COR-L47 (cell line): ENCODE measurements at places on chromosomes 16 and 17.

DNA sequence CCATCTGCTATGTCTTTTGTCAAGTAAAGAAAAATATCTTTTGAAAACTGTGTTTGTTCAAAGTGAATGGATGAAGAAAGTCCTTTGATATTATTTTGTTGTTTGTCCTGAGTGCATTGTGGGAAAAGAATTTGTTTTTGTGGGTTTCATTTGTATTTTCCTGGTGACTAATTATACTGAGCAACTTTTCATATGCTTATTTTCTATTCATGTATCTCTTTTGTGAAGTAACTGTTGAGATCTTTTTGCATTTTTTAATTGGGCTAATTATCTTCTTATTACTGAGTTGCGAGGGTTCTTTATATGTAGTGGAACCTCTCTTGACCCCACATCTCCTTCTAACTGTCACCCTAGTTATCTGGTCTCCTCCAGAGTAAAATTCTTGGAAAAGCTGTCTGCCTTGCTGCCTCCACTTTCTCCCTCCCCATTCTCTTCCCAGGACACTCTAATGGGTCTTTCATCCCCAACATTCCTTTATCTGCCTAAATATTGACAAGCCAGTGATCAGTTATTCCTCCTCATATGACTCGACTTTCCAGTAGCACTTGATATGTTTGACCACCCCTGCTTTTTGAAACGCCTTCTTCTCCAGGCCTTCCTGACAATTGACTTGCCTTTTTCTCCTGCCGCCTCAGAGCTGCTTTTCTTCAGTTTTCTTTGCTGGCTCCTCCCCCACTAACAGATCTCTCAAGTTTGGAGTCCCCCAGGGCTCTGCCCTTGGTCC is 117.6 kb upstream of the HAS3 start:
- no peak for DNase-seq

GRCh38 chr16:48361012-48361411 is 24.2 kb downstream of the SIAH1 start:
- no peak for DNase-seq

- DNase-seq: no peak
These were observed 91.8 kb downstream of the FOXL1 start for GRCh38 chr16:86669937-86670749.

GRCh38 chr17:13562271-13562800 is 39.4 kb downstream of the HS3ST3A1 start:
- no peak for DNase-seq

GRCh38 chr17:15963670-15964110 is 18.8 kb downstream of the ADORA2B start:
- DNase-seq: no peak

DNA sequence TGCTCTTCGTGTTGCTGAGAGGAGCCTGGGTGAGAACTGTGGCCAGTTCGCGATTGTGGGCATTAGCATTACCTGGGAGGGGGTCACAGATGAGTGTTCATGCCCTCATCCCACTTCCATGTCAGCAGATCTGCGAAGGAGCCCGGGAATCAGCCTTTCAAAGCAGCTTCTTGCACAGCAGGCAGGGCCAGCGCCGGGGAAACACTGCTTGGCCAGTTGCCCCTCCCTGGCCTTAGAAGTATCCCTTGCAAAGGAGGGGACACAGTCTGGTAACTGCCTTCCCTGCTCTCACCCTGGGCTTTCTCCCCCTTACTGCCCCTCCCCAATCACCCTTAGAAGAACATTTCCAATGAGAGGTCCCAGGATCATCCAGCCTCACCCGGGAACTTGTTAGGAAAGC is 42.8 kb upstream of the FOXF1 start:
- no peak for DNase-seq

GRCh38 chr16:57578521-57579360 is 36.3 kb downstream of the ADGRG5 start:
- no peak for DNase-seq

- no peak for DNase-seq
These were observed 5.7 kb downstream of the LLGL1 start for GRCh38 chr17:18231164-18231563.

DNA sequence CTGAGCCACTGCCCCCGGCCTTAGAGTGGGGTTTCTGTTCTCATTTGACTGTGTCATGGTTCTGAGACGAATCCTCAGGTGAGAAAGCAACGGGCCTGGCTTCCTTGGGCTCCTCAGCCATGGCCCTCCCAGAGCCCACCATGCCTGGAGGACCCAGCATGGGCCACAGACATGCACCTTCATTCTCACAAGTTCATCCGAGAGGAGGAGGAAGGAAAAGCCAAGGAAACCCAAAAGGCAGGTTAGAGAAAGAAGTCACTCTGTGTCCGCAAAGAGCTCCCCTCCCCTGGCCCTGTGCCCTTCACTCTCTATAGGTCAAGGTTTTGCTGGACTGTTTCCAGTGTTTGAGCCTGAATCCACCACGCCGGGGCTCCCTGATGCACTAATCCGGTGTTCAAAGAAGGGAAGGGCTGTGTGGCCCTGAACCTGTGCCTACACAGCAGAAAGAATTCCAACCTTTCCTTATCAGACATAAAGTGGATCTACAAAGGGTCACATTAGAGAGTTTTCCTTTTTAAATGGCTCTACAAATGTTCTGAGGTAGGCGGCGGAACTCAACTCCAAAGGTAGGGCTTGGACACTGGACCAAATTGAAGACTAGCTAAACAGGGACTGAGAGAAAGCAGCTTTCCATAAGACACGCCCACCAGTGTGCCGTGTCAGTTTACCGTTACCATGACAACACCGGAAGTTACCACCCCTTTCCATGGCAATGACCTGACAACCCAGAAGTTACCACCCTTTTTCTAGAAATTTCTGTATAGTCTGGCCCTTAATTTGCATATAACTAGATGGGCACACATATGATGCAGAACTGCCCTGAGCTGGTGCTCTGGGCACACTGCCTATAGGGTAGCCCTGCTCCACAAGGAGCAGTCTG is 15.9 kb upstream of the PECAM1 start:
- peak; percentile 6 for DNase-seq

GRCh38 chr16:49356728-49357488 is 16.7 kb upstream of the C16orf78 start:
- DNase-seq: peak; percentile 53

DNA sequence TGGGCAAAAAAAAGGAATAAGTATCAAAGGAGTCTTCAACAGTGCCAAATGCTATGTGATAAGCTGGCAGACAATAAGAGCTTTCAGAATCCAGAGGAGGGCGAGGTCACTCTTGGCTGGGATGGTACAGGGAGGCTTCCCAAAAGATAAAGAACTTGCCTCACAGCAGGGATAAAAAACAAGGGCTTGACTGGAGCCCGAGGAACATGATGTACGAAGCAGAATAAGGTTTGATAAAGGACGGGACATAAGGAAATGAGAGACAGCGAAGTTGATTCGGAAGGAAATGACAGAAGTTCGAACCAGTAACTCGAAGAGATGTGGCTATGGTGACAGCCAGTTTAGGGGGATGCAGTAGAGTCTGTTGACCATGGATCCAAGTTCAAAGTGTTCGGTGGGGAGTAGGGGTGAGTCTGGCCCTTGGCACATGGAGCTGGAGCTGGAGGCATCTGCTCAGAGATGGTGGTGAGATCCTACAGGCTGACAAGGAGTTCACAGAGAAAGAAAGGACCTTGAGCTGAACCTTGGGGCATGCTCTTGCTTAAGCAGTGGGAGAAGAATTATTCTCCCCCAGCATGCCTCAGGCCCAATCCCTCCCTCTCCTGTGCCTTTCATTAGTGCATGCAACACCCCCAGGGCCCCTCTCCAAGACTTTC is 137.6 kb upstream of the RCVRN start:
- DNase-seq: no peak
